ENCODE measurements at places on chromosomes 7 and 10. TPM values are rescaled to one million over a fixed set of nuclear protein-coding genes. Genes with fewer than 3 reads are reported as not detected.

TAS2R3 gene
- total RNA-seq: 3.9 TPM

AMPH gene
- not detected for total RNA-seq

PPP1R17 gene
- total RNA-seq: not detected

TMEM196 gene
- not detected for total RNA-seq

TAS2R40 gene
- total RNA-seq: not detected

FAM13C gene
- total RNA-seq: under 0.01 TPM

NXPH1 gene
- total RNA-seq: not detected

GRB10 gene
- 67.7 TPM for total RNA-seq

MRPS24 gene
- total RNA-seq: 83.2 TPM
